ENCODE measurements at places on chromosomes 6 and 20.

- no peak for DNase-seq
Measured at GRCh38 chr6:121549736-121550135, 114.3 kb downstream of the GJA1 start.

DNA sequence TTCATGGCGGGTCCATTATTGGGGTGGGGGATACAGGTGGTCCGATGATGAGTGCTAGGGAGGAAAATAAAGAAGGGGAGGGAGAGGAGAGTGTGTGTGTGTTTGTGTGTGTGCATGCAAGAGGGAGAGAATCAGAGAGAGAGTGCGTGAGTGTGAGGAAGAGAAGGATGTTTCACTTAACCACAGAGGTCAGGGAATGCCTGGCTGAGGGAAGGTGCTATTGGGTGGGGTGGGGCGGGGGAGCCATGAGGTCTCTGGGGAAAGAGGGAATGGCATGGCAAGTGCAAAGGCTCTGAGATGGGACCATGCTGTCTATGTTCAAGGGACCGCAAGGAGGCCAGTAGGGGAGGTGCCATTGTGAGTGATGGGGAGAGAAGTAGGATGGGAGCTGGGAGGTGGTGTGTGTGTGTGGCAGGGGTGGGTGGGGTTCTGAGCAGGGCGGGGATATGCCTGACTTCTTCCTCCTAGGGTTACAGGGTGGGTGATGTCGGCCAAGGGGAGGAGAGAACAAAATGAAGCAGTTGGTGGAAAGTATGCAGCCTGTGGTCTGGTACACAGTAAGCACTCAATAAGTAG lies 23.0 kb downstream of the CEBPB start:
- DNase-seq = no peak

GRCh38 chr20:58360936-58361335 lies 28.1 kb upstream of the VAPB start:
- no peak for DNase-seq

DNA sequence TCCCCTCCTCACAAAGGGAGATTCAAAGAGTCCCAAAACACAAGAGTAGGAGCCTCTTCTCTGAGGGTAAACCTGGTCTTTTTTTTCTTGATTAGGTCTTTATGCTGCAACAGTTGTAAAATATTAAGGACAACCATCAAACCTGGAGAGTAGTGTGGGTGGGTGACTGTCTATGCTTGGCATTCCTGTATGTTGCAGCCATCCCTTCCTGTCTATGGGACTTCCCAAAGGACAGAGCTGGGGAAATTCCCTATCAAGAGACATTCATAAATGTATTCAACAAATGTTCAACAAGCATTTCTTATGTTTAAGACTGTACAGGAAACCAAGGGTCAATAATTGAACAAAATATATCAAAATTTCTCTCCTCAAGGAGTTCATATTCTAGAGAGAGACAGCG lies 5.5 kb downstream of the BTN2A2 start:
- DNase-seq = no peak

DNA sequence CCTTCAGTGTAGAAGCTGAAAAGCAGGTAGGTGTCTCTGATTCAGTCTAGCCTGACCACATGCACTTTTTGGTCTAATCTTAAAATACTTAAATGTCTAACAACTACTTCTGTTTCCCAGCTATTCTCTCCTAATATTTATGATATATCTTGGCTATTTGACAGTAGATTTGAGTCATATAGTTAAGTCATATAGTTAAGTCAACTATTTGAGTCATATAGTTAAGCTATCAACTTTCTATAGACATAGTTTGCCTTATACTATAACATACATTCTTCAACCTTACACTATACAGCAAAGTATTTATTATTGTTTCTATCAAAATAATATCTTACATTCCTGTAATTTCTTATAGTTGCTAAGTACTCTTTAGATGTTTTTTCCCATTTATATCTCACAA lies 110.9 kb downstream of the GMDS start:
- no peak for DNase-seq

- no peak for DNase-seq
Measured at GRCh38 chr20:37111926-37112455, 16.2 kb upstream of the RBL1 start.

DNA sequence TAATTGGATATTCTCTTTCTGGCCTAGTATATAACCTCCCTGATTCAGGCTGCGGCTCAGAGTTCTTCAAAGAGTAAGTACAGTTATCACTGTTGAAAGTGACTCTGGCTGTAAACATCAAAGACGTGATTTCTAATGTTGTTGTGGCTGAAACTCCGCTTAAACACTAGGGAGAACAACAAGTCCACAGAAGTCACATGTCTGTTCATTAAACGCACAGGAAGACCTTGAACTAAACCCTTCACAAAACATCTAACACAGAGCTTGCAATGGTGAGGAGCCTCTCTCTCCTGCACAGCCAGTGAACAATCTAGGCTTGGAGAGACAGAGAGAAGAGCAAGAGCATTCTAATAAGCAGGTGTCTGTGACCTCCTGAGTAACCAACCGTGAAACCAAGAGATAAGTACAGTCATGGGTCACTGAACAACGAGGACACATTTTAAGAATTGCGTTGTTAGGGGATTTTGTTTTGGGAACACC lies 249.3 kb downstream of the PRKN start:
- DNase-seq = no peak

DNA sequence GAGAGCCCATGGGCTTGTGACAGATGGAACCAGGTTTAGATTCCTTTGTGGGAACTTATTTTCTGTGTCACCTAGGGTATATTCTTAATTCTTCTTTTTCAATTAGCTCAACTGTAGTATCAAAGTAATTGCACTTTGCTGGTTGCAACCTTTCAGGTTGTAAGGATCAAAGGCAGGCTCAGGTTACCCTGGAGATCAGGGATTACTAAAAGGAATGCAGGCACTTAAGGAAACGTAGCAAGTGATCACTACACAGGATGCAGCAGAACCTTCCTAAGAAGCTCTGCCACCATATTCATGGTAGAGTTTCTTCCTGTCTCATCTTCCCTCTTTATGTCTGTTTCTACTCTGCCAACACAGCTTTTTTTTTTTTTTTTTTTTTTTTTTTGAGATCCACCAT lies 133.2 kb upstream of the JAG1 start:
- DNase-seq = no peak

- DNase-seq = peak; percentile 38
Measured at GRCh38 chr6:149026530-149026942, 279.7 kb downstream of the UST start.

- DNase-seq = no peak
Measured at GRCh38 chr6:23097566-23097965, 528.2 kb downstream of the HDGFL1 start.

DNA sequence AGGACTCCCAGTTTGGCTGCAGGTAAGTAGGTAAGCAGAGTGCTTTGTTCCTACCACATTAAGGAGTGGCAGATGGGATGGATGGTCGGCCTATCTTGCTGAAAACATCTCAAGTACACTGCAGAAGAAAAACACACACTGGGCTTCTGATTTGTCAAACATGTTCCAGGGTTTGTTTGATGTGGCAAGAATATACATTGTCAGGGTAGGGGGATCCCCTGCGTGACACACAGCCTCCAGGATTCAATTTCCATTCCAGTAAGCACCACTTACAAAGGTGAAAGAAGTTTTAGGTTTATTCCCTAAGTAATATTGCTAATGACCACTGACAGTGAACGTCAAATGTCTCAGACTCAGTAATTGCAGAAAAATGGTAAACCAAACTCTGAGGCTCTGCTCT lies 26.0 kb upstream of the KIF16B start:
- DNase-seq = no peak

DNA sequence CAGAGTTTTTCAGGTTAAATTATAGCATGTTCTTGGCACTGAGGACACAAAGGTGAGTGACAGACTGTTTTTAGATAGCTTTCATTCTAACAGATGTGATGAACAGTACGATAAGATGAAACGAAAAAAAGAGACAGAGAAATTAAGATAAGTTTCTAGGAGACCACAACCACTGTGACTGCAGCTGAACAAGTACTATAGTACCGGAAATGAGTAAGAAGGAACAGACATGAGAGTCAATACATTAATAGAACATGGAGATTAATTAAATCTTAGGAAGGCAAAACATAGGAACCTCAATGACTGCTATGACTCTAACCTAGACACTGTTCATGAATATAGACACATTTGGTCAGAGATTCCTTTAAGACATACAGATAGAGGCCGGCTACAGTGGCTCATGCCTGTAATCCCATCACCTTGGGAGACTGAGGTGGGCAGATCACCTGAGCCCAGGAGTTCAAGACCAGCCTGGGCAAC lies 40.2 kb downstream of the HBS1L start:
- DNase-seq = peak; percentile 48

DNA sequence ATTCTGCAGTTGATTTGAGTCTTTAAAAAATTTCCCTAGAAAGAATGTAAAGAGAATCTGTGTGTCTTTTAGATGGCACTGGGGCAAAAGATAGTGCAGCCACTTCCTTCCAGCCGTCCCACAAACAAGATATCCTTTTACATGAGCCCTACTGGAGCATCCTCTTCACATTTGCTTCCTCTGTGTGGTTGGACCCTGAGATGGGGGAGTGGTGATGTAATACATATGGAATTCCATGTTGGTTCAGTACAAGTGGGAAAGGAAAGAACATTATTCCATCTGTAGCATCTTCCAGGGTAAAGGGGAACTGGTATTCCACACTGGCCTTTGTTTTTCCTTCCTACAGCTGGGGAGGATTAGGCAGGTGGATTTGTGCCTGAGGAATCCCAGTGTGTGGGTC lies 78.9 kb upstream of the ISM1 start:
- no peak for DNase-seq

DNA sequence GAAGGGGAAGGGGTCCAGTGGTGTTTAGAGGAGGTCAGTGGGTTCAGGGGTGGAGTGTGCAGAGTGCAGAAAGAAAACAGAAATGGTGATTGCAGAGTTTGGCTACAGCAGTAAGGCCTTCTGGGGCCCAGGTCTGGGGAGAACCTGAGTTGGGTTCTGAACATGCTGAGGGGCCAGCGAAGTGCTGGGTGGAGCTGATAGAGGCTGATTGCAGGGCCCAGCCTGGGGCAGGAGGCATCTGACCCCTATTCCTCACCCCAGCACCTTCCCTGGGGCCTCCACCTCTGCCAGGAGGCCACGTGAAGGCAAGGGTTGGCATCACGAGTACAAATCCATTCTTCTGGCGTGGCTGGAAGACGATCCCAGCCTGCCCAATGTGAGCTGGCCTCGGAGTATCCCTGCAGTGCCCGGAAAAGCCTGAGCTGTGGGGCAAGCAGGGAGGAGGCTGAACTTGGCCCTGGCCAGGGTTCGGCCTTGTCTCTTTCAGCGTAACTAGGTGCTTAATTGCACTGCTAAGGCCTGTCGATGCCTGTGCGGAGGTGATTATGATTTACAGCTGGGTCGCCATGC lies 35.3 kb downstream of the VSTM2L start:
- no peak for DNase-seq

GRCh38 chr6:130671577-130671976 lies 155.6 kb upstream of the SMLR1 start:
- DNase-seq = no peak

DNA sequence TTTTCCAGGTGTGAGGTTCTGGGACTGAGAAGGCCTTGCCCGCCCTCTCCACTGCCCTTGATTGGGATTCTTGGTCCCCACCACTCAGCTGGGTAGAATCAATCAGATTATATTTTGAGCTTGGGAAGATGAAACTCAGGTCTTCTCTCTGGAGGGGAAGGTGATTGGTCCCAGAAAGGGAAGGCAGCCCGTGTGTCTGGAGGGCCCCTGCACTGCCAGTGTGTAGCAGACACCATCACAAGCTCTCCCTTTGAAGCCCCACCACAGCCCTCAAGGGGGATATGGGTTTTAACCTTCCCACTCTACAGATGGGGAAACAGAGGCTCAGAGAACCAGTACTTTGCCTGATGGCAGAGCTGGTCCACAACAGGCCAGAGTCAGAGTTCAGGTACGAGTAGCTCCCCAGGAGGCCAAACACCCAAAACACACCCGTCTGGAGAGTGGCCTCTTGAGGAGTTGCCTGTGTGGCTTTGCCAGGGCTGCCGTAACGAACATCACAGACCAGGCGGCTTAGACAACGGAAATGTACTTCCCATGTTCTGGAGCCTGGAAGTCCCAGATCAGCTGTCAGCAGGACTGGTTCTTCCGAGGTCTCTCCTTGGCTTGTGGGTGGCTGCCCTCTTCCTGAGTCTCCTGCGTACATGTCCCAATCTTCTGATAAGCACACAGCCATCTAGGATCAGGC lies 205.6 kb downstream of the SYNDIG1 start:
- DNase-seq = no peak

- no peak for DNase-seq
Measured at GRCh38 chr6:164133095-164133494, 718.6 kb downstream of the QKI start.

DNA sequence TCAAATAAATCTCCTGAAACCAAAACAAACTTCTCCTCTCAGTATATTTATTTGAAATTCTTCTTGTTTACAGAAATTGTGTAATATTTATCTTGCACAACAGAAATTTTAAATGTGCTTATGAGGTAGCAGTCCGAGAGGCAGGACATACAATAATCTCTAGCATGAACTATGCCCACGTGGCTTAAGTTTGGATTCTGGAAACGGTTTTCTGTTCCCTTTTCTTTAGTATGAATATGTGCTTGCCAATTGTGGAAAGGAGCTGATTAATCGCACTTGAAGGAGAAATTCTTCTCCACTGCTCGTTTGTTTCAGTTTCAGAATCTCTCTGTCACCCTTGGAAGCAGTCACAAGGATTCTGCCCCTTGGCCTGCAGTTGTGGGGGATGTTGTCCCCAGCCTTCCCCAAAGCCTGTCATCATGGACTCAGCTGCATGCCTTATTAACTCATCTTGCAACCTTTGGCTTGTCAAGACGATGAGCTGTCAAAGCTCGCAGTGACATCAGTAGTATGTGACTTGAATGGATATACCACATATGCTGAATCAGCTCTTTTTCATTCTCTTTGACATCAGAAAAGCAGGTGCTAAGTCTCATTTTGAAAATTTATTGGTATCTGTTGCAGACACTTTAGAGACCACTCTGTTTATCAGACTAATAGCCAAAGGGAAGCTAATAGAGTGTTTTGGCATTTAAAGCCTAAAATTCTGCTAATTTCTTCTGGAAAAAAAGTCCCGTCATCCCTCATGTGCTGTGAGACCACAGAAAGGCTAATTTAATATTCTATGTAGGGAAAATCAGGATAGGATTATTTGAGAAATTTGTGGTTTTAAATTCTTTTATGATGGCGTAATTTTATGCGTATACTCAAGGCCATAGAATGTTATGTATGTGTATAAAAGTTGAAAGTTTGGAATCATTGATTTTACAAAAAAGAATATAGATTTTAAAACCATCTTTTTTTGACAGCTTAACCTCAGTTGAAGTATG lies 186.8 kb downstream of the ARID1B start:
- DNase-seq = peak; percentile 8

- no peak for DNase-seq
Measured at GRCh38 chr6:156421933-156422332, 355.2 kb upstream of the ARID1B start.

- DNase-seq = no peak
Measured at GRCh38 chr6:119240257-119241110, 109.1 kb downstream of the MAN1A1 start.

DNA sequence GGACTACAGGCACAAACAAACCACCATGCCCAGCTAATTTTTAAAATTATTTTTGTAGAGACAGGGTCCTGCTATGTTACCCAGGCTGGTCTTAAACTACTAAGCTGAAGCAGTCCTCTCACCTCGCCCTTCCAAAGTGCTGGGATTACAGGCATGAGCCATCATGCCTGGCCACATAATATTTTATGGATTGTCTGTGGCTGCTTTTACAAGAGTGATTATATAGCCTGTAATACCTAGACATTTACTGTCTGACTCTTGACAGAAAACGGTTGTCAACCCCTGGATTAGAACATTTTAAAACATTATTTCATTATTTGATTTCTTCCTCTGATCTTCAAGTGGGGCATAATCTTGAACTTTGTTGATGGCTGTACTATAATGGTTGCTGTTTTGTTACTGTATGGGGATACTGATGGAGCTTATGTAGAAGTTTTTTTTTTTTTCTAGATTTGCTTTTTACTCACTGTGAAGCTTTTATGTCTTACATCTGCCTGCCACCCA lies 14.3 kb downstream of the PARD6B start:
- no peak for DNase-seq

Data from CD4-positive, alpha-beta T cell treated with Interleukin-21 for 1 hour (primary cell).